ENCODE measurements at places on chromosomes 7 and 10.

DNA sequence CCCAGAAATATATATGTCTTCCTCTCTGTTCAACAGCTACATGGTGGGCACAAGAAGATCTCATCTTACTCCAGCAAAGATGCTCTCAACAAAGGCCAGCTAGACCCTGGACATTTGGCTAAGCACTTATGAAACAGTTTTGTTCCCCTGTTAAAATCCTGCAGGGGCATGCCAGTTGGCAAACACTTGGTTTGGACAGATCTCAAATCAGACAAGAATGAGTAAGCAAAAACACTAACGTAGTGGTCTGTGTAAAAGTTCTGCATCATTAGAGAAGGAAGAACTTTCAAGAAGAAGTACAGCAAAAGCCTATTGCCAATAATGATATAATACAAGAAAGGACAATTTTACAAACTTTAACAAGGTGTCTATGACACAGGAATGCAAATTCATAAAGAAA, 125.6 kb downstream of the CALN1 start:
- DNase-seq = no peak

GRCh38 chr7:54864663-54865062, 105.7 kb upstream of the SEC61G start:
- no peak for DNase-seq

GRCh38 chr7:108569381-108570145, at the start of the genes DNAJB9 and THAP5:
TSS of gene DNAJB9 (plus strand) at chr7:108569874. CDS start at chr7:108571727, 1,853 bp downstream.
TSS of gene THAP5 (minus strand) at chr7:108569706. CDS start at chr7:108569569, 137 bp downstream.
- peak; percentile 97 for DNase-seq

DNA sequence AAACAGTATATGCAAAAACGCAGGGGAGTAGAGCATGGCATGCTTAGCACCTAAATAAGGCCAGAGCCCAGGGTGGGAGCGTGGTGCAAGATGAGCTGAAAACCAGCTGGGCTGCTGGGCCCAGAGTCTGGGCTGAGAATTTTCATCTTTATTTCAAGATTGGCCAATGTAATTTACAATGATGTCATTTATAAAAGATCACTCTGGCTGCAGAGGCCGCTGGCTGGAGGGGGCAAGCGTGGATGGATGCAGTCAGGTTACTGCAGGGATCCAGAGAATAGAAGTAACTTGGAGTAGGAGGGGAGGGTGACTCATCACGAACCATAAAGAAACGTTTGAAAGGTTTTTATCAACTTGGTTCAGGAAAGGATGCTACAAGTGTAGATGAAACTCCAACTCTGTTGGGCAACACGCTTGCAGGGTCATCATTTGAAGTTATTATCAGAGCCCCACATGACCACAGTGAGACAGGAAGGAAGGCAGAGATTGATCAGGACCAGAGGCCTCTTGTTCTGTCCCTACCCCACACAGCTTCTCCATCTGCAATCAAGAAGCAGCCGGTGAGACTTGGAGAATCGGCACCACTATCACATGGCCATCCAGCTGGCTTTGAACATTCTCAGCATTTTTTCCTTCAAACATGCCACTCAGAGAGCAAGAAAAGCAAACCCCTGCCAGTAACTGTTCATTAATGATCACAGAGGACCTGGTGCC, 49.2 kb downstream of the ODAD2 start:
- no peak for DNase-seq

DNA sequence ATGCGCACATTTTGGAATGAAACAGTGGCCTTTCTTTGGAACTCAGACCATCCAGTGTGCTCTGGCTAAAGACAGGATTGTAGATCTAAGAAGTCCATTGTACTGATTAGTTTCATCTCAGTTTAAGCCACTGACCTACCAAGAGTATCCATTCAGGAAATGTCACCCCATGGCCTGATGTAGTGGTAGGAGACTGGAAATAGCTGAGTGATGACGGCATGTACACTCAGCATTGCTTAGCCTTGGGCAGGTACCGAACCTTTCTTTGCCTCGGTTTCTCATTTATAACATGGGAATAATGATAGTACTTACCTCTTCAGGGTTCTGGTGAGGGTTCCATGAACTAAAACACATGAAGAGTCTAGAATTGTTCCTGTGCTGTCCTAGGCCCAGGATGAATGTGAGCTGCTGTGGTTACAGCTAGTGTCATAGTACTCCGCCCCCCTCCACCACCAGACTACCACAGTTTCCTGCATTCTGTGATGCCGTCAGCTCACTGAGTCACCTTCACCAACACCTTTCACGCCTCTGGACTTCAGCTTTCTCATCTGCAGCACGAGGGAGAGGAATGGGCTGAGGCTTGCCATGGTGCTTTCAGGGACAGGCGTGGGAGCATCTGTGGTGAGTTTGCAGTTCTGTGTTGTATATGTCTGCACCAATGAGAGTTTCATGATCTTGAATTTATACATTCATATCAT, 484.0 kb upstream of the GALNT17 start:
- no peak for DNase-seq

DNA sequence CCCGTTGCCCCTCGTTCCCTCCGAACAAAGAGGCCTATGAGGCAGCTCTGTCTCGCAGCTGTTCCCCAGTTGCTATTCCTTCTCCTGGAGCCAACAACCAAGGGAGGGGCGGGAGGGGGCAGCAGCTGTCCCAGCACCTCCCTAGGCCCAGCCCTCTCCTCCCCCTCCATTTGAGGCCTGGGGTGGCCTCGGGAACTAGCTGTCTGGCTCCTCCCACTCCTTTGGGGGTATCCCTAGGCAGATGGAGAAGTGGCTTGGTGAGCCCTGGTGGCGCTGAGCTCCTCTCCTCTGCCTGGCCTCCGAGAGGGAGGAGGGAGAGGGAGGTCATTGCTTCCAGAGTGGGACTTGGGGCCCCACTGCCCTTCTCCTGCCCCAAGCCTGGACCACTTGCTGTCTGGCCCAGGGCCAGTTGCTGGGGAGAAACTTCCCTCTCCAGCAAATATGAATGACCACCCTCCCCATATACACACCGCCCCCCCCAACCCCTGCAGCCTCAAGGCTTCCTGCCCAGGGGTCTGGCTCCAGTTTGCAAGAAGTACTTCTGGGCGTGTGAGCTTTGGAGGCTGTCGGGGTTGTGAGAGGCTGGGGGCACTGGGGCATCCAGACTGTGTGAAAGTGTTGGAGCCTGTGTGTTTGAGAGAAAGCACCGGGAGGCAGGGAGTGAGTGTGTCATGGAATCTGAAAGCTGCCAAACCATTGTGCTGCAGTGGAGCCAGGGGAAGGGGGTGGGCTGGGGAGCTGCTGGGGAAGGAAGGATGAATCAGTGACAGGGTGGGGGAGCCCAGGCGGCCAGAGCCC, 3.1 kb downstream of the FLNC start:
- peak; percentile 41 for DNase-seq

DNA sequence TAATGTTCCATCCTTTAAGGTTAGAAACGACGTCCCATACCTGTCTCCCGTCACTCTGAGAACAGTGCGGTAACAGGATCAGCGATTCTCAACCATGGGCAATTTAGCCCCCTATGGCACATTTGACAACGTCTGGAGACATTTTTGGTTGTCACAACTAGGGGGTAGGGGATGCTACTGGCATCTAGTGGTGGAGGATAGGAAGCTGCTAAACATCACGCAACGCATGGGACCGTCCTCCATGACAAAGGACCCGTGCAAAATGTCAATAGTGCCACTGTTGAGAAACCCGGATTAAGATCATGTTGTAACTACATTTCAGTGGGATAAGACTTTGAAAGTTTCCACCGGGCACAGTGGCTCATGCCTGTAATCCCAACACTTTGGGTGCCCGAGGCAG, 5.0 kb upstream of the PAXIP1 start:
- DNase-seq = no peak

- DNase-seq = no peak
Observed at GRCh38 chr10:71363936-71364335, 32.8 kb upstream of the CDH23 start.

GRCh38 chr10:87675396-87676376, 16.0 kb downstream of the PAPSS2 start:
- no peak for DNase-seq

DNA sequence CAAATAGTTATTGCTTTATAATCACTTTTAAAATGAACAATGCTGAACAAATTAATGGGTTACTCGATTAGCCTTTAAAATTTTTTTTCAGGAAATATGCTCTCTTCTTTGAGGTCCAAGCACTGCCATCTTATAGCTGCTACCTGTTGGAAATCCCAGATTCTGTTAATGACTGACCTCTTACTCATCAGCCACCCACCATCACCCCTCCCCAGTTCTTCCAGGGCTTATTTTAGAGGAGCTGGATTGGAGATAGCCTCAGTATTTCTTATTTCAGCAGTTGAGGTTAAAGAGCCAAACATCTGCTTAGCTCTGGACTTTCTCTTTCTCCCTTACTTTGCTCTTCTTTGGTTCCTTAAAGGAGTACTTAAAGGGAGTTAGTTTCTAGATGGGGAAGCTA, 420.0 kb downstream of the EXOC4 start:
- no peak for DNase-seq

GRCh38 chr10:132746801-132747625, 38.9 kb downstream of the NKX6-2 start:
- DNase-seq = peak; percentile 56

DNA sequence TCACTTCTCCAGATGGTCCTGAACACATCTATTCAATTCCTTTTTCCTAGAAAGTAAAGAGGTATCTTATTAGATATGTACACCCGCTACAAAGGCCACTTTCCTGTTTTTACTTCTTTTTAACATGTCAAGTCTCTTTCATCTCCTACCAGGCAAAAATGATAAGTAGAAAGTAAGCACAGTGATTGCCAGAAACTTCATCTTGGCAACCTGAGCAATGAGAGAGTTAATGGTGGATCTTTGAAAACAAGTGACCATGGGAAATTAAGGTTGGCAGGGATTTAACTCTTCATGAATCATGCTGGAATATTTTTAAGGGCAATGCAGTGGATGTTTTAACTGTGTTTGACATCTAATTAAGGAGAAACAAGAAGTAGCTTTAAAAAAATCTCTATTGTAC, 2.7 kb downstream of the SEMA3A start:
- DNase-seq = no peak

DNA sequence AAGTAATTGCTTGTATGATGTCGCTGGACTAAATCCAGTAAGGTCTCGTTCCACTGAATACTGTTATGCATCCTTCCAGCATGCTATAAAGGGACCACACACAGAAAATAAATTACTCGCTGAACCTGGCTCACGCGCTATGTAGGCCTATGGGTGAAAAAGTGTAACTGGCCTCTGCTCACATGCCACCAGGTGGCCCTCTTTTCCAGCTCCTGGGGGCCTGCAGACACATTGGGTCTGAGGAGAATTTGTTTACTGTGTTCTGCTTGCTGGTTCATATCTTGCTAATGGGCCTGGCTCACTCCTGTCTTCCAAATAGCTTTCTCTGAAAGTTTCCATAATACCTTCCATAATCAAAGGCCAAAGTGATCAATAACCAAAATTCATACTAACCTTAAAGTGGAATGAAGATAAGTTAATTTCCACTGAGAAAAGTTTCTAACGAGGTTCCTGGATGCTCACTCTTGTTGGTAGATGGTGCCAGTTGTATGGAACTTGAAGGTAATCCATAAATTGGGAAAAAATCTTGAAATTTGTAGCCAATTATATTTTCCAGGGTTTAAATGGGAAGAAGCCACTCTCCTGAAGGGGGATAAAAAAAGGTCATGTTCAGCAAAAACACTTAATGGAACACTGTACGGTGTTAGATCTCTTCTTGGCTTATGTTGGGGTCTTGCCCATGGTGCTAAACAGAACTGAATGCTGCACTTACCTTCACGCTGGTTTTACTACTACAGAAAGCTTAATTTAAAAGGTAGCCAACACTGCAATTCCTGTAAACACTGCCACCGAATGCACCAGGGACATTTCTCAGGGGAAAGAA, 27.0 kb upstream of the ZPBP start:
- peak; percentile 14 for DNase-seq

GRCh38 chr7:37977243-37977642, 56.8 kb downstream of the EPDR1 start:
- DNase-seq = no peak

GRCh38 chr10:70164163-70164562, 6.2 kb downstream of the SAR1A start:
- DNase-seq = no peak

DNA sequence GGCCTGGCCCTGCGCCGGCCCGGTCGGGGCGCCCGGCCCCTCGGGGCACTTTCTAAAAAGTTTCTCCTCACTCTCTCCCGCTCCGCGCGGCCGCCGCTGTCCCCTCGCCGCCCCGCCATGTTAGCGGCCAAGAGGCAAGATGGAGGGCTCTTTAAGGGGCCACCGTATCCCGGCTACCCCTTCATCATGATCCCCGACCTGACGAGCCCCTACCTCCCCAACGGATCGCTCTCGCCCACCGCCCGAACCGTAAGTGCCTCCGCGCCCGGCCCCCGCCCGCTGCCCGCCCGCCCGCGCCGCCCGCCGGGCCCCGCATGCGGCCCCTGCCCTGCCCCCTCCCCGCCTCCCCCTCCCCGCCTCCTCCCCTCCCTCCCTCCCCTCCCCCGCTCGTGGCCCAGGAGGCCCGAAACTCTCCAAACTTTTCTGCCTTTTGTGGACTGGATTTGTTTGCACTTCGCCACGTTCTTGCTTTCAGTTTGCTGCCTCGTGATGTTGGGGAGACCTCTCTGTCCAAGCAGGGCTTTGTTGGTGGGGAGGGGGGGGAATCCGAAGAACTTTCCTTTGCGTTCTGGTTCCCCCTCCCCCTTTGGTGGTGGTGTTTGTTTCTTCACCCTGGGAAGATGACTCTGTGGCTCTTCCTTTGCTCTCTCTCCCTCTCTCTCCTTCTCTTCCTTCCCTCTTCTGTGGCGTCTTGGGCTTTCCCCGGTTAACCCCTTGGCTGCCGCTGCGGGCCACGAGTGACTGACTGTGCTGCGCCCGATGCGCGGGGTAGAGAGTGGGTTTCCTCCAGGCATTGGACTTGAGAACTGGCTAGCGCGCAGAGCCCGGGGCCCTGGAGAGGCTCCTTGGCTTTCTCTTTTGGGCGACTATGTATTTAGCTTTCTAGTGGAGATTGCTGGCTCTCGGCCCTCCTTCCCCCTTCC, 1.6 kb downstream of the TCF7L2 start:
- peak; percentile 67 for DNase-seq

DNA sequence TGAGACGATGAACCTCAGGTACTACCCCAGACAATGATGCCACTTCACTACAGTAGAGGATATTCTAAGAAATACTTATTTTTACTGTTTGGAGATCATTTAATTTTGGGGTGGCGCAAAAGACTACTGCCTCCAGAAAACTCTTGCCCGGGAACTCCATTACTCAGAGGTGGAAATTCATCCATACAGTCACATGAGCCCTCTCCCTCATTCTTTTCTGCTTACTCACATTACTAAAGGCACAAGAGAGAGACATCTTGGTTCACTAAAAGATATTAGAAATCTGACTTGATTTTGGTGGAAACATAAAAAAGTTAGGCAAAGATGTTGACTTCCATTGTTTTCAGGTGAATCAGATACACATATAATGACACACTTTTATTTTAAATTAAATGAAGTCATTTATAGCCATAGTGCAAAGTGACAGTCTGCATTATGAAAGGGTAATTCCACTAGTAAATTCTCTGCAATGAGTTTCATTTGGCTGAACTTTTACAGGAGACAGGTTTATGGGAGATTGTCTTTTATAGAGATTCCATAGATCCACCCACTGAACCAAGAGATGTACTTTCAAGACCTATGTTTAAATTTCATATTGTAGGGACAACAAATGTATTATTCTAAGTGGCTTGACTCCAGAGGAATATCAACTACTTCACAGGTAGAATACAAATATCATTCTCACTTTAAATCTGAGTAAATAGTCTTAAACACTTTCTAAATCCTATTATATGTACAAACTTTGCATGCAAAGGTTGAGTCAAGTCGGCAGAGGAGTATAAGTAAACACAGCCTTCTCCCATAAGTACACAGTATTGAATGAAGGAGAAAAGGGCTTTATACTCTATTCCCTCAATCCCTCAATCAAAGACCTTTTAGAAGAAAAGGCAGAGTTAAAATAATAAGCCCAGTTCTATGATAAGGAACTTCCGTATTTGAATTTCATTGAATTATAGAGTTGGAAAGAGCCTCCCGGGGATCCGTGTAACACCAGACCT, 18.8 kb downstream of the NEBL start:
- DNase-seq = no peak

Data from nephron progenitor cell (in vitro differentiated cells).